Stimulated activated CD4-positive, alpha-beta T cell treated with anti-CD3 and anti-CD28 coated beads, Interleukin-4, amount 100 ng/mL, for 4 hours (primary cell): ENCODE measurements at places on chromosomes 4 and X.

DNA sequence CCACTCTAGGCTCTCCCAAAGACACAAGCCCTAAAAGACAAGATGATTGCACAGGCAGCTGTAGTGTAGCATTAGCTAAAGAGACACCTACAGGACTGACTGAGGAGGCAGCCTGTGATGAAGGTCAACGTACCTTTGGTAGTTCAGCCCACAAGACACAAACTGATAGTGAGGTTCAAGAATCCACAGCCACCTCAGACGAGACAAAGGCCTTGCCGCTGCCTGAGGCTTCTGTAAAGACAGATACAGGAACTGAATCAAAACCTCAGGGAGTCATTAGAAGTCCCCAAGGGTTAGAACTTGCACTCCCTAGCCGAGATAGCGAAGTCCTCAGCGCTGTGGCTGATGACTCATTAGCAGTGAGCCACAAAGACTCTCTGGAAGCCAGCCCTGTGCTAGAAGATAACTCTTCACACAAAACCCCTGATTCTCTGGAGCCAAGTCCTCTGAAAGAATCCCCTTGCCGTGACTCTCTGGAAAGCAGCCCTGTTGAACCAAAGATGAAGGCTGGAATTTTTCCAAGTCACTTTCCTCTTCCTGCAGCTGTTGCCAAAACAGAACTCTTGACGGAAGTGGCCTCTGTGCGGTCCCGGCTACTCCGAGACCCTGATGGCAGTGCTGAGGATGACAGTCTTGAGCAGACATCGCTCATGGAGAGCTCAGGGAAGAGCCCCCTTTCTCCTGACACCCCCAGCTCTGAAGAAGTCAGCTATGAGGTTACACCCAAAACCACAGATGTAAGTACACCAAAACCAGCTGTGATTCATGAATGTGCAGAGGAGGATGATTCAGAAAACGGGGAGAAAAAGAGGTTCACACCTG, 306.3 kb downstream of the ANK2 start:
- peak; percentile 82 for DNase-seq

DNA sequence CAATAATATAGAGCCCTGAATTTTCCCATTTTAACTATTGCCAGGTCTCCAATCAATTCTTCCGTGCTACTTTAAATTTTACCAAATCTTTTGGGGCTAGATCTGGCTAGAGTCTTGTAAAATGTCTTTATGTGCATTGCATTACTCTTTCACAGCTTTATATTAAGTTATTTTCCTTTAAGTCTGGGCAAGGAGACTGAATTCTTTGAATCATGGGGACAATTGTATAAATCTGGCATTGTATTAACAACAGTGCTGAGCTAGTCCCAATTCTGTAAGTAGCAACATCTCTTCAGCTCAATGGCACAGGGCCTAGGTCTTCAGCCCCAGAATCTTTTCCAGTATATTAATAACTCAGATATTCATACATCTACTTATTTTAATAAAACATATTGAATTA, 1080.4 kb upstream of the INTU start:
- no peak for DNase-seq

GRCh38 chrX:9355739-9356138, 109.1 kb upstream of the TBL1X start:
- DNase-seq: no peak

- no peak for DNase-seq
These were observed 47.6 kb upstream of the NEUROG2 start for GRCh38 chr4:112563431-112564200.

GRCh38 chr4:138835832-138836533, 179.6 kb upstream of the NOCT start:
- no peak for DNase-seq

DNA sequence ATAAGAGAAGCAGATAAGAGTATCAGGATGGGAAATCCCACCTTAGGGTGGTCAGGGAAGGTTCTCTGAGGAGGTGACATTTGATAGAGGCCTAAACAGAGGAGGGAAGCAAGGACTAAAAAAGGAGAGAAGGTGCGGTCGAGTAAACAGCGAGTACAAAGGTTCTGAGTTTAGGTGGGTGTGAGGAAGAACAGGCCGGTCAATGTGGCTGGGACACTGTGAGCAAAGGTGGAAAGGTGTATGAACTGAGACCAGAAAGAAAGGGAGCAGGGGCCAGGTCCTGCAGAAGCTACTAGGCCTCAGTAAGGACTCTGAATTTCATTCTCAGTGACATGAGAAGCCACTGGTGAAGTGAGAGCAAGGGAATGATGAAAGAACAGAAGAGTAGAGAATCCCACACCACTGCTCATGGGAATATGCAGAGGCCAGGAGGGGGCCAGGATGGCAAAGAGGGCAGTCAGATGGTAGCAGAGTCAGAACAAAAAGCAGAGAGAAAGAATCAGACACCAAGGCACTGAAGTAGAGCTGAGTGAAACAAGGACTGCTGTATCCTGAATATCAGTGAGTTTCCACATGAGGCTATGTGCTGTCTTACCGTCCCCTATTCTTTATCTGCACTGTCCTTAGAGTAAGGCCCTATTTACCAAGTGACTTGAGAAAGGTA, 18.0 kb downstream of the PRSS48 start:
- no peak for DNase-seq

- DNase-seq: no peak
These were observed 6.8 kb downstream of the TBC1D19 start for GRCh38 chr4:26590639-26591038.

DNA sequence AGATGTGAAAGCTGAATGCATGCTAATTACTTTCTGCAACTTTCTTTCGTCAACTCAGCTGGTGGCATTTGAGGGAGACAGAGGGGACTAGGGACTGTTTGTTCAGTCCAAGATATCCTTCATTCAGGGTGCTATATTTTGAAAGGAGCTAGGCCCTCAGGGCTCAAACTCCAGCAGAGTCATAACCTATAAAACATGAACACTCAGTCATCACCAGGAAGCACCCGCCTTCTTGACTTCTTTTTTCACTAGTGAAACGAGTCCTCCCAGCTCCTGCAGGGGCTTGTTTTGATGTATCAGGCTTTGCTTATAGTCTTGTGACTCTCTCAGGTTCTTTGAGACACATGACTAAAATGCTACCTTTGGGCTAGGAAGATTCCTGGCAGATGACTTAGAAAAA, 230.6 kb downstream of the PCDH7 start:
- DNase-seq: no peak

DNA sequence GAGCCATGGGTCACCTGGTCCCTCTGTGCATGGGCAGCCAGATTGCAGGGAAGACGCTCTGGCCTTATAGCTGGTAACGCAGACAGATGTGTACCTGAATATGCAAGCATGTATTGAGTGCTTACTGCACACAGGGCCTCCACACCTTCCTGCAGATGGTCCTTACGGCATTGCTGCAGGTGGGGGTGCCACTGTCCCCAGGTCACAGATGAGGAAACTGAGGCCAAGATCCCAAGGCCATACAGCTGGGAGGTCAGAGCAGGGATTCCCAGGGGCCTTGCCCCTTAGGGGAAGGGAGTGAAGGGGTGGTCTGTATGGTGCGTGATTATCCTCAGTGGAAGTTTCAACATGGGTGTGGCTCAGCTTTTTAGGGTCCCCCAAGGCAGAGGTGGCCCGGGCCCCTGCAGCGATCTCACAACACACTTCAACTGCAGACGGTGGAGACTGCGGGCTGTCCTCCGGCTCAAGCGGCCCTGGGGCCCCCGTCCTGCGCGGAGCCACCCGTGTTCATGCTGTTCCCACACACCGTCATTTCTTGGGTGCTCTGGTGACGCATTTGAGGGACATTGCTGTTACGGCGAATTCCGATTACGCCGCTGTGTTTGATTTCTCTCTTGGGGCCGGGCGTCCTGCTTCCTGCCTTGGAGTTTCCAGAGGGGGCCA, 8.1 kb downstream of the DOK7 start:
- DNase-seq: no peak

GRCh38 chrX:45077748-45078424, 122.8 kb downstream of the DIPK2B start:
- no peak for DNase-seq

- DNase-seq: no peak
These were observed 115.7 kb downstream of the PALLD start for GRCh38 chr4:168612450-168613135.

DNA sequence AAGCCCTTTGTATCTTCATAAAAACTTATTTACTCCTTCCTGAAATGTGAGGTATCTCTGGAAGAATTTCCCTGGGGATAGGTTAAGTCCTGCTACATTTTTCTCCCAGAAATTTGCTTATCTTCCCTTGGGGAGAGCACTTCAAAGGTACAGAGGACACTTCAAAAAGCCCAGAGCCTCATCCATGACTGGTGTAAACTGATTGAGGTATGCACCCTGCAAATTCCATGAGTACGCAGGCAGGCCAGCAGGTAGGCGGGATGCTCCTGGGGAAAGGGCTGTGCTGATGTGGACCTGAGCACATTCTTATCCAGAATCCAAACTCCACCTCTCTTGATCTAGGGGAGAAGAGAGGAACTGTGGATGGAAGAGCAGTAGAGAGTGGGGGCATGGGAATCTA, 26.3 kb upstream of the RASGEF1B start:
- DNase-seq: no peak
